ENCODE measurements at places on chromosomes 1 and 21. TPM values are rescaled to one million over a fixed set of nuclear protein-coding genes. Genes with fewer than 3 reads are reported as not detected.

Gene LGR6
- total RNA-seq, result not detected

DNA sequence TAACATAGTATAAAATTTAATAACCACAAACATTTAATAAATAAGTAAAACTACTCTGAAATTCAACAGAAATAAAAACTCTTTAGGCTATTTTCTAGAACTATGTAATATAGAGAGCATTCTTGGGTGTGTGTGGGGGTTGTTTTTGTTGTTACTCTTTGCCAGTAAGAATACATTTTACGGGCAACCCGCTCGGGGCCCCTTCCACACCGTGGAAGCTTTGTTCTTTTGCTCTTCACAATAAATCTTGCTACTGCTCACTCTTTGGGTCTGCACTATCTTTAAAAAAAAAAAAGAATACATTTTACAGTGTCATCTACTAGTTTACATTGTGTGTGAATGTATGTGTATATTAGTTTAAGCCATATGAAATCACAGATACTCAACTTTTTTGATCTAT is 16.0 kb upstream of the GIPC2 start:
- no peak for DNase-seq

Gene CFAP45
- total RNA-seq, result not detected

- DNase-seq, result no peak
Observed at GRCh38 chr1:11563560-11564069, 84.7 kb downstream of the DISP3 start.

DNA sequence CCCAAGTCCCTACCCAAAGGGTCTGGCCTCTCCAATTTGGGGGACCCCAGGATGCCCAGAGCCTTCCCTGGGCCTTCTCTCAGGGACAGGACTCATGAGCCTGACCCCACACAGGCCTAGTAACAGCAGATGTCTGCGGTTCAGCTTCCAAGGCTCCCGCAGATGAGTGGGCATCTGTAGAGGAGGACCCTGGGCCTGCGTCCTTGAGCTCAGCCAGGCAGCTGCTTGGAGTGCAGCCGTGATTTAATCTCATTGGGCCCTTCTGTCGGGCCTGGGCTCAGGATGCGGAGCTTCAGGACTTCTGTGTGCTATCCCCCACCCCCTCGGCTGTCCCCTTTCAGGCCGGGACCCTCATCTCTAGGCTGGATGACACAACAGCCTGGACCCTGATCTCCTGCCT is 35.4 kb downstream of the IGSF21 start:
- DNase-seq, result no peak

Gene SLC25A34
- total RNA-seq, result 73.3 TPM

All from transverse colon (tissue), 4 donors.